ENCODE measurements at places on chromosomes 12 and 14. TPM values are rescaled to one million over a fixed set of nuclear protein-coding genes. Genes with fewer than 3 reads are reported as not detected.

Gene KLRC1
- 0.41 TPM for total RNA-seq

Gene AMN
- 33.7 TPM for total RNA-seq

Gene VRTN
- total RNA-seq: not detected

Gene ABCD2
- total RNA-seq: 0.12 TPM

Gene POTEG
- not detected for total RNA-seq

Gene P2RX2
- 1.5 TPM for total RNA-seq

Gene GPR68
- total RNA-seq: 0.64 TPM

Gene VIPAS39
- total RNA-seq: 22.1 TPM

Gene SMIM41
- 0.35 TPM for total RNA-seq

Gene MUCL1
- total RNA-seq: not detected

All from metanephros (tissue), 2 donors.